ENCODE measurements at places on chromosomes 12 and 14.

DNA sequence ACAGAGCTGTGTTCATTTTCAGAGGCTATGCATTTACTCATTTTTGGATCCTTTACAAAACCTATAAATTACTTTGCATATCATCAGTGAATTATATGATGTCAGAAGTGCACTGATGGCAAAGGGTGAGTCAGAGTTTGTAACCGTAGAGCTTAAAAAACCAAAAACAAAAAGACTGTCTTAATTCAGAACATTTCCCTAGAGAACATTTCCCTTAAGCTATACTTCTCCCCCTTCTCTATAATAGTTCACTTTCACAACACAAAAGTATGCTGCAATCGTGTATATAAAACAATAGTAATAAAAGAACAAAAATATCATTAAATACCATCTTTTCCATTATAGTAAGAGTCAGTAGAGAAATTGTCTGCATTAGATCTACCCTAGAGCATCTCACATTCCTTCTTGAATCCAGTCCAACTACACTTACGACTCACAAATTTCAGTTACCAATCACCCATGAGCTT lies 934.9 kb downstream of the LRFN5 start:
- no peak for DNase-seq

- no peak for DNase-seq
These were observed 217.7 kb upstream of the DCN start for GRCh38 chr12:91400271-91400670.

- DNase-seq: no peak
These were observed 112.1 kb upstream of the NPAS3 start for GRCh38 chr14:32826404-32827082.

GRCh38 chr12:110543252-110543959 lies 39.7 kb downstream of the PPTC7 start:
- peak; percentile 90 for DNase-seq

- DNase-seq: no peak
These were observed 1182.8 kb downstream of the FLRT2 start for GRCh38 chr14:86712727-86713126.

DNA sequence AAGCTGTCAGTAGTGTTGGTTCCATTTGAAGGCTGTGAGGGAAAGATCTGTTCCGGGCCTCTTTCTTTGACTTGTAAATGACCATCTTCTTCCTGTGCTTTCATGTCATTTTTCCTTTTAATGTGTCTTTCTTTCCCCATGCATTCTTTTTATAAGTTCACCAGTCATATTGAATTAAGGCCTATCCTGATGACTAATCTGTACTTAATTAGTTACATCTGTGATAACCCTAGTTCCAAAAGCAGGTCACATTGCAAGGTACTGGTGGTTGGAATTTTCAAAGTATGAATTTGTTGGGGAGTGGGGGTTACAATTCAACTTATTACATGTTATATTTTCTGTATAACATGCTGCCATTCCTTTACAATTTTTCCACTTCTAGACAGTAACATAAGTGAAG lies 1642.1 kb upstream of the FLRT2 start:
- DNase-seq: no peak

DNA sequence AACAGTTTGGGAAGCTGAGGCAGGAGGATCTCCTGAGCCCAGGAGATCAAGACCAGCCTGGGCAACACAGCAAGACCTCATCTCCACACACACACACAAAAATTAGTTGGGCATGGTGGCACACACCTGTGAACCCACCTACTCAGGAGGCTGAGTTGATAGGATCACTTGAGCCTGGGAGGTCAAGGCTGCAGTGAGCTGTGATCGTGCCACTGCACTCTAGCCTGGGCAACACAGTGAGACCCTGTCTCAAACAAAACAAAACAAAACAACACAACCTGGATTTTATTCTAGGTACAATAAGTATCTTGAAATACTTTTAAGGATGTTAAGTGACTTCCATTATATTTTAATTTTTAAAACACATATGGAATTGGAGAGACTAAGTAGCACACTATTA lies 45.8 kb downstream of the YAF2 start:
- DNase-seq: no peak

GRCh38 chr14:54174457-54174856 lies 217.8 kb upstream of the BMP4 start:
- no peak for DNase-seq

GRCh38 chr14:96204151-96205058 lies at the start of gene BDKRB2:
BDKRB2 (plus strand) TSS chr14:96204839; CDS start chr14:96237108, 32,269 bp downstream.
- peak; percentile 82 for DNase-seq

- DNase-seq: peak; percentile 54
These were observed 37.7 kb upstream of the TXNRD1 start for GRCh38 chr12:104177663-104178501.

DNA sequence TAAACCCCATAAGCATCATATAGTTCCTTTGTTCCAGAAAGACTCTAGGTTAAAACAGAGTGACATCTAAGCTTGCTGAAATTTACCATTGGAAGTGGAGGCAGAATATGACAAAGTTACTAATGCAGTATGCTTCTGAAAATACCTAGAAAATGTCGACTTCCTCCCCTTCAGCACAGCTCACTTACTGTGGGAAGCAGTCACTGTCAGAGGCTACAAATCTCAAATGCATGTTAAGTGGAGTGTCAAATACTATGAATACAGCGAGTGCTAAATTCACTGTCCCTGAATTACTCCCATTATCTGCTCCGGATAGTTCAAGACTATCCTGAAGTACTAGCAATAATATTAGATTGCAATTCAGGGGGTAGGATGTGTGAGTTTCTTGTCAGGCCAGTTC lies 1454.6 kb downstream of the AACS start:
- no peak for DNase-seq
